ENCODE measurements at places on chromosomes 7 and 10.

DNA sequence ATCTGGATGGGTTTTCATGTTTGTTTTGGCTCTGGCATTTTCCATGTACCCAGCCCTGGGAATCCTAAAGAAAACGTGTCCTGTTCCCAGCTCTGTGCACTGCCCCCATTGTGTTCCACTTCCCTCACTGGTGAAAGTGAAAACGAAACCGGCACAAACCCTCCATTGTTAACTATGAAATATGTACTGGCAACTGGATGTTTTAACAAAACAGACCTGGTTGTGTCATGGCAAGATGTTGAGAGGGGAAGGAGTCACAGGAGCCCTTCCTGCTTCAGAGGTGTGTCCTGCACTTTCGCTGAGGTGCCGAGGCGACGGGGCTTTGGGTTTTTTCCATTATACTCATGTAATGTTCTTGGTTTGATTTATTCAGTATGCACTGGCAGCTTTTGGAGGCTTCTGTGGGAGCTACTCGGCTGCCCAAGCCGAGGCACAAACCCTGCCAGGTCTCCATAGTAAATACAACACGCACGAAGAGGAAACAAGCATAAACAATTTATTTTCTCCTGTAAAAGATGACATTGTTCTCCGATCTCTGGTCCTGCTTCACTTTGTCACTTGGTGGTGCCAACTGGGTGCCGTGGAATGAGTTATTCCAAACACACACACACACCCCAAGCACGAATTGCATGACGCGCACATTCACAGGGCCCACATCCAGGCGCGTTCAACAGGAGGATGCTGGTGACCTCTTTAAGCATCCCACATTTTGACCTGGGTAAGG, 118.2 kb downstream of the CDK6 start:
- peak; percentile 32 for DNase-seq

- no peak for DNase-seq
Observed at GRCh38 chr7:46349490-46349889, 428.4 kb upstream of the IGFBP3 start.

GRCh38 chr7:56447864-56448693, 331.9 kb upstream of the NUPR2 start:
- DNase-seq = no peak

GRCh38 chr10:83750604-83751003, 388.7 kb upstream of the GHITM start:
- DNase-seq = no peak

GRCh38 chr7:44960011-44960580, 18.7 kb downstream of the MYO1G start:
- DNase-seq = no peak

- DNase-seq = no peak
Observed at GRCh38 chr7:78184299-78184698, 385.7 kb downstream of the PHTF2 start.

GRCh38 chr10:69758310-69758728, 43.4 kb upstream of the COL13A1 start:
- no peak for DNase-seq
